Esophagus (tissue), 2 donors: ENCODE measurements at places on chromosomes 7 and 10. TPM values are rescaled to one million over a fixed set of nuclear protein-coding genes. Genes with fewer than 3 reads are reported as not detected.

PRSS37 gene
- polyA plus RNA-seq, result not detected

CRTAC1 gene
- 2.4 TPM for polyA plus RNA-seq

CYP17A1 gene
- not detected for polyA plus RNA-seq

EVX1 gene
- not detected for polyA plus RNA-seq

ANKRD2 gene
- polyA plus RNA-seq, result 0.46 TPM

GUSB gene
- 30.5 TPM for polyA plus RNA-seq

FAM131B gene
- polyA plus RNA-seq, result 0.28 TPM

RAPGEF5 gene
- polyA plus RNA-seq, result 6.6 TPM

AKR1B15 gene
- 0.24 TPM for polyA plus RNA-seq

LIPF gene
- polyA plus RNA-seq, result 20.8 TPM

TSPAN13 gene
- 10.8 TPM for polyA plus RNA-seq
